GM23248 (cell line): ENCODE measurements at places on chromosomes 11 and 22.
A peak's percentile ranks its signal among the peaks of the same experiment; 100 is the strongest.

DNA sequence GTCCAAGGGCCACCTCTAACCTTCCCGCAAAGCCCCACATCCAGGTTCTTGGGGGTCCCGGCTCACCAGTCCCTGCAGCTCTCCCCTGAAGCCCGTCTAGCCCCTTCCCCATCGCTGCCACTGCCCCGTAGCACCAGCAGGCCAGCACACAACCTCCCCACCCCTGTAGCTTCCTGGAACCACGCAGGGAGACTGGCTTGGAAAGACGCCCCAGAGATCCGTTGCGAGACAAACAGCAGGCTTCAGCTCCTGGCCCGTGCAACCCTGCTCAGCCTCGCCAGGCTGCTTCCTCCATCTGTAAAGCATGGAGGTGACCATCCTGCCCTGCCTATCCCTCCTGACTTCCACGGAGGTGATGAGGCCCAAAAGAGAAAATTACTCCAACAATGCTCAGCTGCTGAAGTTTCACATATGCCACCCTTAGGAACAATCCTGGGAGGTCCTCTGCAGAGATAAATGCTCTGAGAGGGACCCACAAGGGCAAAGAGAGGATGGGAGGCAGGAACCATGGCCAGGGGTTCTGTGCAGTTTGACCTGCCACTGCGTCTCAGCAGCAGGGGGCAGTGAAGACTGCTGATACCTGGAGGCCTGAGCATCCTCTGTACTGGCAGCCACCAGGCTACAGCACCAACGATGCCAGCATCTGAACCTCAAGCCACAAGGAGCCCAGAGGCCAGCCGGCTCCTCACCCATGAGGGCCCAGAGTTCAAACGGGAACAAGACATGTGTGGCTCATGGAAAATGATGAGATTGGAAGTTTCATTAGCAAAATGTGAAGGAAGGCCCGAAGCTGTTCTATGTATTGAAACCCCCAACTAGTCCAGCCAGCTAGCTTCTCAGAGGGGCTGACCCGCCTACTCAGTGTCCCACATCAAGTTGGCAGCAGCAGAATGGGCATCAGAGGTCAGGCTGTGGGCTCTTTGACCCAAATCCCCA lies 16.1 kb downstream of the DGCR2 start:
- DNase-seq = no peak

GRCh38 chr22:30892286-30892685 lies 76.3 kb downstream of the MORC2 start:
- no peak for DNase-seq

GRCh38 chr11:132864811-132865576 lies 667.3 kb downstream of the OPCML start:
- no peak for DNase-seq

DNA sequence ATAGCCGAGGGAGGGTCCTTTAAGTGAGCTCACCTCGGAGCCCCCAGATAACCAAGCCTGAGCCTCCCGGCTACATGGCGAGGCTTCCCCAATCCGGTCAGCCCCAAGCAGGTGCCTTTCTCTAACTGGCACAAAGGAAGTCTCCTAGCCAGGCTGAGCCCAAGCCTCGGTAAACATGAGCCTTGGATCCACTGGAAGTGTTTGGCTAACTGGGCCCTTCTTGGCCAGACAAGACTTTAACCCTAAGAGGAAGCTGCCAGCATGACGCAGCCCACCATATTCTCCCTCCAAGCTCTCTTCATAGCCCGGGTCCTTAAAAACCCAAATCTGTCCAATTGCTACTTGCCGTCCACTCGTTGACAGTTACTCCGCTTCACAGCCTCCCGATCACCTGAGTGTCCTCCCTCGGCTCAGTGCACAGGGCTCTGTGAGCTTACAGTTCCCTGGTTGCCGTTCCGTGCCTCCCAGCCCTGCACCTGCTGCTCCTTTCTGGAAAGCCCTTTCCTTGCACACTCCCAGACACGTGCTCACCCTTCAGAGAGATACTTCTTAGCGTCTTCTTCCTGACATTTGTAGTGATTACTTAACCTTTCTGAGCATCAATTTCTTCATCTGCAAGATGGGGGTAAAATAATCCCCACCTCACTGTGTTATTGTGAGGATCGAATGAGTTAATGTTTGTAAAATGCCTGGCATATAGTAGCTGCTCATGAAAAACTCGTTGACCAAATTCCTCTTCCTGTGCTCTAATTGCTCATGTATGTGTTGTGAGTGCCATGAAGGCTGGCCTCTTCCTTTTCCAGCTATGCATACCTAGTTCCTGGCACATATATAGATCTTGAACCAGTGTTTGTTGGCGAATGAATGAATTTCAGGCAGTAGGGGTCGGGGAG lies 25.6 kb downstream of the TXN2 start:
- no peak for DNase-seq

- DNase-seq = no peak
Observed at GRCh38 chr11:86097980-86098379, 29.1 kb upstream of the PICALM start.

DNA sequence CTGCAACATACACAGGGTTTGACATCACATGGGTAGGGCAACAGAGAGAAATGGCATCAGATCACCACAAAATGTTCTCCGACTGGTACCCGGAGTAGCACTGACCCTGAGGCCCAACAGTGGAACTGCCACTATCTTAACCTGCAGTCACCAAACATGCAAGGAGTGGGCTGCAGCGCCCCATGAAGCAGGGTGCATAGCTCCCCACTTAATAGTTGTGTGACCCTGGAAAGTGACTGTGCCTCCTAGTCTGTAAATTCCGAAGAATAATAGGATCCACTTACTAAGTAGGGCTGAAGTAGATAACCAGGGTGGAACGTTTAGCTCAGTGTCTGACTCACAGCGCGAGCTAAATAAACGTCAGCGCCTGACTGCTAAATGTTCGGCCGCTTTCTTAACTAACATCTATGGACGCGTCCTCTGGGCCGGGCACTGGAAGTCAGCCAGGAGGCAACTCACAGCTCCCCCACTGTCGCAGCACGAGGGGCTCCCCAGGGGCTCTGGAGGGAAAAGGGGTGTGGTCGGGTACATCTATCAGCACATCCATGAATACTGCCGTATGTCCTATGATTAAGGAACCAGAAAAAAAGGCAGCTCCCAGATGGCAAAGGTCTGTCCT lies 777 bp downstream of the LTO1 start:
- peak; percentile 98 for DNase-seq

GRCh38 chr11:44812971-44813370 lies 86.2 kb downstream of the TSPAN18 start:
- DNase-seq = no peak

DNA sequence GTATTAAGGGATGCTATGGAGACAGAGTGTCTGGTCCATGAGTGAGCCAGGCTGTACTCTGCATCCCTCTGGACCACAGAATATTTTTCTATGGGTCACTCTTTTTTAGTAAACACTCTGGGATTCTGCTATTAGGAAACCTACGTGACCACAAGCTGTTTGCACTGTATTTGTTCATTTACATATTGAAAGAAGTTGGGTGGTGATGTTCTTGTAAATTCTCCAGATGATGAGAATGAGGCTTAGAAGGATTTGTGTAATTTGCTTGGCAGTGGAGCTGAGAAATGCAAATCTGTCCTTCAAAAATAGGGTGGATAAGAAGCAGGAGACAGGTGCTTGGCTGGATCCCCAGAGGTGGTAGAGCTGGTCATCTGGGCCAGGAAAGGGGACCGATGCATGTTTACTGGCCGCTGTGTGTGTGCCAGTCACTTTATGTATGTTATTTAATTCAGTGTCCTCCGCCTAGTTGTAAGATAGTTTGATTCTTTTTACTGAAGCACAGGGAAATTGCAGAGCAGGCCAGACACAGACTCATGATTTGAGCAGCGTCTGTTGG lies 63.7 kb upstream of the HEPHL1 start:
- DNase-seq = peak; percentile 12

GRCh38 chr11:119192111-119192510 lies 6.8 kb downstream of the NHERF4 start:
- peak; percentile 49 for DNase-seq

DNA sequence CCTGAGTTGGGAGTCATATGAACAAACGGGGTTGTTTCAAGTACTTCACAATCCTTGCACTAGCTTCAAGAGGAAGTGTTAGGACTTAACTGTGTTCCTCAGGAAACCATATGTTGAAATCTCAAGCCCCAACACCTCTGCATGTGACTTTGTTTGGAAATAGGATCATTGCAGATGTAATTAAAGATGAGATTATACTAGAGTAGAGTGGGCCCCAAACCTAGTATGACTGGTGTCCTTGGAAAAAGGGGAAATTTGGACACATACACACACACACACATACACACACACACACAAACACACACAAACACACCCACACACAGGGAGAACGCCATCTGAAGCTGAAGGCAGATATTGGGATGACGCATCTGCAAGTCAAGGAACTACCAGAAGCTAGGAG lies 6.4 kb upstream of the CEP295 start:
- no peak for DNase-seq

DNA sequence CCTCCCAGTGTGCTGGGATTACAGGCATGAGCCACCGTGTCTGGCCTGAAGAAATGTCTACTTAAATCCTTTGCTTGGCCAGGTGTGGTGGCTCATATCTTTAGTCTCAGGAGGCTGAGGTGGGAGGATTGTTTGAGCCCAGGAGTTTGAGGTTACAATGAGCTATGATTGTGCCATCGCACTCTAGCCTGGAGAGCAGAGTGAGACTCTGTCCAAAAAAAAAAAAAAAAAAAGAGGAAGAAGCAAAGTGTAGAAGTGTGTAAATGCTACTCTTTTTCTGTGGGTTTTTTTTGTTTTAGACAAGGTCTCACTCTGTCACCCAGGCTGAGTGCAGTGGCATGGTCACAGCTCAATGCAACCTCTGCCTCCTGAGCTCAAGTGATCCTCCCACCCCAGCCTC lies 6.4 kb upstream of the ATG16L2 start:
- DNase-seq = no peak

DNA sequence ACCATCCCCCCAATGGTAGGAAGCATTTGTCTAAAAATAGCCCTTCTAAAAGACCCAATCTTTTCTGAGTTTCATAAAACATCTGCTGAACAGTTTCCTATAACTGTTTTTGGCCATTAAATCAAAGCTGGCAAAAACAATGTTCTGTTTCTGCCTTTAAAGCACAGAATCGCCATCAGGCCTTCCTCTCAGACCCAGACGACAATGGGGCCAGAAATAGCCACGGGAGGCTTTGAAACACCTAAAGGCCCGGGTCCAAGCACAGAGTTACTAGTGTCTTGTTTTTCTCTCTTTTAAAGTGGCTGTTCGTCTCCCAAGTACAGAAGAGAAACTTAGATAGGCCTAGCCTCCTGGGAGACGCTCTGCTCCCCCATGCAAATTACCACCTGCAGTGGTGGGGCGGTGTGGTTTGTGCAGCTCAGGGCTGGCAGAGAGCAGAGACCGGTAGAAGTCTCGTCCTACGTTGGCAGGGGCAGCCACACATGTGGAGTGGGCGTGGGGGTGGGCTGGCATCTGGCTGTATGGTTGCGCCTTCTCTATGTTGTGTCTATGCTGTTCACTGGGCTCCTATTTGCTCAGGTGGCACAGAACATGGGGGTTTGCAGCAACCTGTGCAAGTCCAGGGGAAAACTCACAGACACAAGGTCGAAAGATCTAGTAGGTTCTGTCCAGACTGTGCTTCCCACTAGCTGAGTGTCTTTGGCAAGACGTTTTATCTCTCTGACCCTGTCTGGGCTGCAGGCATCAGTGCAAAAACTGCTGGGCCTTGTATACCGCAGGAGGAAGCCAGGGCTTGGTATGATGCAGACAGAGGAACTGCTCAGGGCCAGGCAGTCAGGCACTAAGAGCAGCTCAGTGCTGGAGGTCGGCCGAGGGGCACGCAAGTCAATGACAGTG lies 23.6 kb upstream of the ETS1 start:
- no peak for DNase-seq
